Bronchial smooth muscle cell (primary cell): ENCODE measurements at places on chromosomes 12 and 14. TPM values are rescaled to one million over a fixed set of nuclear protein-coding genes. Genes with fewer than 3 reads are reported as not detected.

LRTM2 gene
- total RNA-seq, result not detected in 2 replicates

RNF212B gene
- not detected in 2 replicates for total RNA-seq

TNS2 gene
- total RNA-seq, result 48.2 and 58.6 TPM in 2 replicates

TBPL2 gene
- not detected in 2 replicates for total RNA-seq

LTBR gene
- 40.0 and 40.4 TPM in 2 replicates for total RNA-seq
